ENCODE measurements at places on chromosomes 16 and 17.

- no peak for DNase-seq
Measured at GRCh38 chr16:55116165-55116920, 185.7 kb downstream of the IRX5 start.

GRCh38 chr17:4584101-4584916 is at the start of gene SMTNL2:
Gene SMTNL2 (plus strand): TSS chr17:4584529. CDS start chr17:4584606, 77 bp downstream.
- DNase-seq: peak; percentile 50

GRCh38 chr17:4448197-4448980 is 14.6 kb downstream of the SPNS3 start:
- no peak for DNase-seq

DNA sequence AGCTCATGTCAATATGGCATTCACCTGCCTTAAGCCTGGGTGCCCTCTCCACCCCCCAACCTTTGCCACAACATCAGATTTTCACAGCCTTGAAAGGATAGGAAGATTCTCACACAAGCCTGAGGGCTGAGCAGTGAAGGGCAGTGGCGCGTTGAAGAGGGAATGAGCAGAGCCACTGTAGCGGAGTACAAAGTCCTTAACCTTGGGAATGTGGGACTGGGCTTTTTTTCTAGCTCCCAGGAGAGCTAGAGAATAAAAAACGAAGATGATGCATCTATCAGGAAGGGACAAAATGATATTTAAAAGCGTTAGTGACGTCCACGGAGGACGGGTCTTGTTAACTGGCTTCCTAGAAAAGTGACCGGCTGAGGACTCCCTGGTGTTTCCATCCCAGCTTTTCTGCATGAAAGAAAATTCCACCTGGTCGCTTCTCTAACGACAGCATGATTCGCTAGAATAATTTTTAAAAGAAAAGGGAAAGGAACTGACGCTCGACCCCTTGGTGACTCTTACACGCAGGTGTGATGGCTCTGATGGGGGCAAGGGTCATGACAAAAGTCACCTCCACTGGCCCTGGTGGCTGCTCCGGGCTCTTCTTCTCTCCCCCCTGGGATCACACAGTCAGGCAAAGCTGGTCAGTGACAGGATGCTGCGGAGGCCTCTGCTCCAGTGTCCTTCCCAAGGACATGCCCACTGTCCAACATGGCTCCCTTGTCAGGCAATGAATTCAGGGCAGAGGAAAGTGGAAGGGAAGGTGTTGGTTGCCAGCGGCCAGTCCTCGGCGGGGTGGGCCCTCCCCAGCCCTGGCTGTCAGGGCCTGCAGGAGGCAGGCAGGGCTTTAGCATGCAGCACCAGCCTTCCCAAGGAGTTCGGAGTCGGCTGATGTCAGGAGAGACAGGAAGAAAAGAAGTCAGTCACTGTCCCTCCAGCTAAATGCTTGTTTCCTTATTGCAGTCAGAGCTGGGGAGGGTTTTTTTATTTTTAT is 58.4 kb upstream of the IRX3 start:
- DNase-seq: no peak

DNA sequence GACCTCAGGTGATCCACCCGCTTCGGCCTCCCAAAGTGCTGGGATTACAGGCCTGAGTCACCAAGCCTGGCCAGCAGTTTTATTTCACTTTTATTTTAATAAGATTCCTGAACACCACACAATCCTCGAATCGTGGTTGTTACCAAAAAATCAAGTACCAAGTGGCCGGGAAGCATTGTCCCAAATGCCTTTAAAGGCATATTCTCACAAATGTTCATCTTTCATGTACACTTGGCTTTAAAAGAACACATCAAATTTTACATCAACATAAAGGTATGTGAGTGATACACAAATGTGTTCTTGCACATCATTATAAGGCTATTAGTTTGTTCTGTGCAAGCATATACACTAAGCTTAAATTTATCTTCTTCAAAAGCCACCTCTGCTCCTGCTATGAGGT is 8.1 kb upstream of the MYH11 start:
- DNase-seq: no peak

- DNase-seq: no peak
Measured at GRCh38 chr16:19831678-19832077, 53.0 kb downstream of the GPRC5B start.

- DNase-seq: no peak
Measured at GRCh38 chr17:53470626-53471025, 352.1 kb upstream of the KIF2B start.

- DNase-seq: no peak
Measured at GRCh38 chr17:66952681-66953629, 11.6 kb upstream of the CACNG4 start.

DNA sequence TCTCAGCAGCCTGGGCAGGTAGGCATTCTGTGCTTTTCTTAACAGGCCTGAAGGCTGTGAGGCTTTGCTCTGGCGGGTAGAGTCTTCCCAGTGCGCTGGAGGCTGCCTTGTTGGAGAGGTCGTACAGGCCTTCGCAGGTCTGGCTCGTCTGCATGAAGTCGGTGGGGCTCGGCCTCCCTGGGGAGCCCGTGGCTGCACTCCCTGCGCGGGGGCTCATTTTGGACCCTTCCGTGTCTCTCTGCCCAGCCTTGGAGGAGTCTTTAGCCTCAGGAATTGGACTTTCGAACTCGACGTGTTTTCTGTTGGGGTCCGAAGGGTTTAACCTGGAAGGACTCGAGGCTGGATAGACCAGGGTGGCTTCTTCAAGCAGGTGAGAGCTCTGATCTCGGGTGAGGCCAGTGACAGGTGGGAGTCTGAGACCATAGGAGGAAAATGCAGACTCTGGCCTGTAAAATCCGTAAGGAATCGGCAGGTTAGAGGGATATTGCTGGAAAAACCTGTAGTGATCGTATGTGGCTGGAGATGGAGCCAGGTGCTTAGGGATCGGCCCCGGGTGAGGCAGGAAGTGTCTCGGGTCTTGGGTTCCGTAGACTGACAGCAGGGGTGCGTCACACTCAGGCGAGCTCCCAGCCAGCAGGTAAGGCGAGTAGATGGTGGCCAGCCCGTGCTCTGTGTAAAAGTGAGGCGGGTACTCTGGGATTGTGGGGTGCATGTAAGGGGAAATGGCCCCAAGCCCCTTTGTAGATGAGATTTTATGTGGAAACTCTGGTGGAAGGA is 8.6 kb downstream of the ZNF750 start:
- no peak for DNase-seq

DNA sequence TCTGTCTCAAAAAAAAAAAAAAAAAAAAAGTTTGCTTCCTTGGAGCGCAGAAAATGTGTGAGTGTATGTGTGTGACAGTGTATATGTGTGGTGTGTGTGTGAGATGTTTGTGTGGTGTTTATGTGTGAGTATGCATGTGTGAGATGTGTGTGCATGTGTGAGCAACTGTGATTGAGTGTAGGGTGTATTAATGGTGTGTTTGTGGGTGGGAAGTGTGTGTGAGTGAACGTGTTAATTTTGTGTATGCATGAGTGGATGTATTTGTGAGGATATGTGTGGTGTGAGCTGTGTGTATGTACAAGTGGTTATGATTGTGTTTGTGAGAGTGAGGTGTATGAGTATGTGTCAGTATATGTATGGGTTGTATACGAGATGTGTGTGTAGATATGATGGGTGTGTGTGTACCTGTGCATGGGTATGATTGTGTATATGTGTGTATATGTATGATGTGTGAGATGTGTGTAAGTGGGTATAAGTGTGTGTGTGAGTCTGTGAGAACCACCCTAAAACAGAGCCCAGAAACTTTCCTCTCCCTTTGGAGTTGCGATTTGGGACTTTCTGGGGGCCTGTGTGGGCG is 22.5 kb upstream of the ETV4 start:
- no peak for DNase-seq

GRCh38 chr16:2469399-2470233 is 1.5 kb upstream of the NTN3 start:
- DNase-seq: no peak

DNA sequence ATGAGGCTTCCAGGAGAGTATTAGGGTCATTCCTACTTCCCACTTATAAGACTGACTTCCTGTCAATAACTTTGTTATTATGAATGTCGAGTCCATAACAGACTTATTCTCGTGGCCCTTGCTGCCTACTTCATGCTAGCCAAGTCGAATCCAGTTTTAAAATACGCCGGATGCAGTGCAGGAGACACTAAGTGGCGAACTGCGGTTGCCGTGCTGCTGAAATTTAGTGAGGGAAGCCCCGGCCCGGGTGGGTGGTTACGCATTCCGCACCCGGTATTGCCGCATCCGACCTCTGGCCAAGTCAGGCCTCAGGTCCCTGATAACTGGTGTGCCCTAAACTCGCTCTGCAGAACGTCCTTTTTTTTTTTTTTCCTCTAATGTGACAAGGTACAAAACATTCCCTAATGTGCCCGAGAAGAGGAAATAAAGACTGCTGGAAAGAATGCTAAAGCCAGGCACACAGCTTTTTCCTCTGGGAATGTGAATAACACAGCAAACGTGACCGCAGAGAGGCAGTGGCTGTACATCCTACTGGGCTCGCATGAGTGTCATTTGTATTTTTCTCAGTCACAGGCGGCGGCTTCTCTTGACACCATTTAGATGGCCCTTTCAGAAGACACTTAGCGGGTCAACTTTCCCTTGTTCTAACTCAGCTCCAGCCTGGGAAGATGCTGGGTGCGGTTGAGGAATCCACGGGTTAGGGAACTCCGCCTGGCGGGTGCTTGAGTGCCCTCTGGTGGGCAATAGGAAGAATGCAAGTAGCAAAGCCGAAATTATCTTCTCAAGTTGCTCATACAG is 7.1 kb upstream of the AKTIP start:
- DNase-seq: peak; percentile 75

- DNase-seq: no peak
Measured at GRCh38 chr17:44044071-44044470, 22.4 kb downstream of the LSM12 start.
